ENCODE measurements at places on chromosomes 1 and 21.

DNA sequence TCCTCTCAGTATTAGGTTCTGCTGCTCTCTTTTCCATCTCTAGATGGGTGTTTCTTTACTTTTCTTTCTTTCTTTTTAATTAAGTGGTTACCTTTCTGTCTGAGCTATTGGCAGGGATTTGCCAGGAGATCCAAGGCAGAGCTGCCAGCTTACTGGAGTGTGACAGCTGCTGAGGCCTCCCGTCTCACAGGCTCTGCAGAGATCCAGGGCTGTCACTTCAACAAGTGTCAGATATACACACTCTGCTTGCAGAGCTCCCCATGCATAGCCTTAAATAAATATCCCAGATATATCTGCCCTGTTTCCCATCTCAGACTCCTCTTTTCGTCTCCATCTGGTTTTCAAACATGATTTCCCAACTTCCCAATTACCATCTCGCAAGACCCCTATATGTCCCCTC, 124.3 kb downstream of the NOS1AP start:
- DNase-seq, result no peak

DNA sequence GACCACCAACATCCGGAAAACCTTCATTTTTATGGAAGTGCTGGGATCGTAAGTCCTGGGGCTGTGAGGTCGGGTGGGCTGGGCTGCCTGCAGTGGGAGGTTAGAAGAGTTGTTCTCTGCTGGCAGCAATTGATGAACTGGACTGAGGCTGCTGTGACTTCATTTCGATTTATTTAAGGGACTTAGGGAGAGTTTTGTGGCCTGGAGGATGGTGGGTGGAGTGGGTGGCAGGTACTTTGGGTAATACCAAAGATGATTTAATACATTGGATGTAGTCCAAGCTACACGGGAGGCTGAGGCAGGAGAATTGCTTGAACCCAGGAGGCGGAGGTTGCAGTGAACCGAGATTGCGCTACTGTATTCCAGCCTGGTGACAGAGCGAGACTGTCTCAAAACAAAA, 11.5 kb downstream of the CAMK1G start:
- DNase-seq, result no peak

DNA sequence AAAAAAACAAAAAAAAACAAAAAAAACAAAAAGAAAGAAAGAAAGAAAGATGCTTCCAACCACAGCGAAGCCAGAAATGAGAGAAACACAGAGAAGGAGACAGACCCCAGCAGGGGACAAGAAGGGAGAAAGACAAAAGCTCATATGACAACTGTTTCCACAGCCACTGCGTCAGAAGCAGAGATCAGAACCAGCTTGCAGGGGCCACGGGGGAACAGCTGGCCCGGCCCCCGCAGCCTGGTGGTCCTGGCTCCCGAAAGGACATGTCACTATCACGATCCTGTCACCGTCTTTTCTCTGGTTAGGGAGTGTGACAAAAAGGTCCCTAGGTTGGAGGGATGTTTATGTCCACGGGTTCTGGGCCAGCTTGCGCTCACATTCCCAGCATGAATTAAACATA, 60.7 kb downstream of the ACOT7 start:
- DNase-seq, result no peak

- no peak for DNase-seq
Measured at GRCh38 chr1:26404641-26405040, 6.0 kb upstream of the LIN28A start.

DNA sequence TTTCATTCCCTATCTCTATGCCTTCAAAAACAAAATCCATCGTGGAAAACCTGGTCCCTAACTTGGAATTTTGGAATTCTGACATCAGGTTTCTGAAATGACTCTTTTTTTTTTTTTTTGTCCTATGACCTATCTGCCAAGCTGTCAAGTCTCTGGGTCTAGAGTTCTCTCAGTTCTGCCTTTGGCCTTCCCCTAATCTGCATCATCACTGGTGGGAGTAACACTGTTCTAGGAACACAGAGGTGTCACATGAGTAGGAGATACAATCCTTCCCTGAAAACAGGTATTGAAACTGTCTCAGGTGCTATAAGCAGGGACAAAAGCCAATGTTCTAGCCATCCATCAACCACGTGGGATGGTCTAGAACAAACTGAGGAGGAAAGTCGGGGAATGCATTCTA, 142.0 kb upstream of the ATP1B1 start:
- DNase-seq, result no peak

- DNase-seq, result no peak
Measured at GRCh38 chr1:169486281-169487051, 722 bp upstream of the SLC19A2 start.

DNA sequence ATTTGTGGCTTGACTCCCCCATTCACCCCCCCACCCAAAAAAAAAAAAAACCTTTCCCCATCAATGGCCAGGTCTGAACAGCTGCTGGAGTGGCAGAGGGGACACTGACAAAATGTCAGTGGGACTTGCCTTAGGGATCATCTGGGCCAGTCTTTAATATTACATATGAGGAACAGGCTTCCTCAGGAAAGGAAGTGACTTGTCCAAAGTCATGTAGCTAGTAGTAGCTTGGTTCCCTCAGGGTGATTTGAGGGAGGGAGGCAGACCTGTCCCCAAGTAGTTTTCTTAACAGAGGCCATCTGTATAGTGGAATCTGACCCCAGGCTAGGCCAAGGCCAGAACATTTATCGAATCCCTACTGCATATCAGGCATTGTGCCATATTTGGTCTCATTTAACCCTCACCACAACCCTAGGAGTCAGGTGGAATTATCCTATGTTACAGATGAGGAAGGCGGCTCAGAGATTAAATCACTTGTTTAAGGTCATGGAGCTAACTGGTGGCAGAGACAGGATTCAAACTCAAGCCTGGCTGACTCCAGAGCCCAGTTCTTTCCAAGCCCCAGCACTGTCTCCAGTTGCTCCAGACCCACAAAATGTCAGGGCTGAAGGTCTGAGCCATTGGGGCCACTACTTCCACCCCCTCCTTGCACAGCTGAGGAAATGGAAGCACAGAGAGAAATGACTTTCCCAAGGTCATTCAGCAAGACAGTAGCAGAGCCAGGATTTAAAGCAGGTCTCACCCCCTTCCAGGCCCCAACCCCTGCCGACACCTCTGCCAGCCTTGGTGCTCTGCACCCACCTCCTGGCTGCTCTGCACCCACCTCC, 10.4 kb downstream of the ZBTB7B start:
- DNase-seq, result no peak

- DNase-seq, result no peak
Measured at GRCh38 chr1:23247276-23247675, 30.0 kb upstream of the HTR1D start.

DNA sequence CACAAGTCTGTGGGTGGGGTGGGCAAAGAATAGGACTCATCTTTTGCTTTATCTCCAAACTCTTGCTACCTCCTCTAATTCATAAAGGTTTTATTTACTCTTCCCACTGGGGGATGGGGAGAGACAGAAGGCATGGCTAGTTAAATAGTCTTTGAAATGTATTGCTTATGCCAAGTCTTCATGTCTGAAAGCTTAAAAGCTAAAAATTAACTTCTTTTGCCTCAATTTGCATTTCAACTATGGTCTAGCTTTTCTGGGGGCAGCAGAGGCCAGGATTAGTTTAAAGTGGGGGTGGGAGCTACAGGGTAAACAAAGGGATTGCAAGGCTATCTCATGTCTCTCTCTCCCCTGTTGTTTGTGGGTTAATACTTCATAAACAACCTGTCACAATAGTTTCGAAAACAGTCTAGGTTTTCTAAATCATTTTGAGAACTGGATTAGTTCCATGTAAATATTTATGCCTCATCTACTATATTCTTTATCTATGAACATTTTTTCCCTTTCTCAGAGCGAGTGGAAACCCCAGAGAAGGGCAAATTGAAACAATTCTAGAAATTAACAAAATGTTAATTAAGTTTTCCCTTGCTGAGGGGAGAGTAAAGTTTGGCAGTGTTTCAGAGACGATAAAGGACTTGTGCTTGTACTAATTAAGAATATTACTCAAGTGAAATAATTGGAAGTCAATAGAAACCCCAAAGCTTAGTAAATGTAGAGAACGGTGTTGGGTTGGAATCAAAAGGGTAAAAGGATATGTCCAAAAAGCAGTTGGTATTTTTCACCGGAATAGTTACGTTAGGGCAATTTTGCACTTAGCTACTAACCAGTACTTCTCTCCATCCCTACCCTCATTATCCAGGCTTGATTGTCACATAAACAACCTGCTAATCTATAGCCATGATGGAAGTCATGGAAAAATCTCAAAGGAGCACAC, 182.2 kb downstream of the GIPC2 start:
- DNase-seq, result no peak

- no peak for DNase-seq
Measured at GRCh38 chr21:46153247-46154154, 1.9 kb downstream of the FTCD start.

GRCh38 chr1:43880604-43881003, 53.0 kb upstream of the ARTN start:
- no peak for DNase-seq
